Stimulated activated CD4-positive, alpha-beta T cell treated with anti-CD3 and anti-CD28 coated beads, Interleukin-12 subunit alpha, Interleukin-12 subunit beta, amount 100 ng/mL, for 24 hours (primary cell): ENCODE measurements at places on chromosomes 3 and 15.

GRCh38 chr3:14431452-14431916 lies 29.1 kb downstream of the SLC6A6 start:
- no peak for DNase-seq

DNA sequence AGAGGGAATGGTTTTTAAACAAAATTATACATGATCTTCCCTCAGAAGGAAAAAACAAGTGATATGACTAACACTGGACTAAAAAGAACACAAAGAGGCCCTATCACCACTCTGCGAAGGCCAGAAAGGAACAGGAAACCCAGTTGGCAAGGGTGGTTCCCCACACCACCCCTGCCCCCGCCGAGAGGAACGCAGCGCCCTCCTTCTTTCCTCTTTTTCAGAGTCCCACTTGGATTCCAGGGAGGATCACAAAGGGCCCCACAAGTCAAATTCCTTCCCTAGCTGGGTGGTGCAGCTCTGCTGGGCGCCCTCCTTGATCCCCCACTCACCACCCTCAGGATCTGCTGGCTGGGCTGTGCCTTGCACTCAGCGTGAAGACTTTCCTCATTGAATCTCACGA lies 29.8 kb downstream of the PLA1A start:
- DNase-seq = no peak

- DNase-seq = no peak
Observed at GRCh38 chr15:95522533-95522932, 808.0 kb upstream of the NR2F2 start.

- DNase-seq = no peak
Observed at GRCh38 chr3:64039981-64040733, 16.9 kb upstream of the PSMD6 start.

GRCh38 chr3:133930341-133930933 lies 34.8 kb upstream of the RAB6B start:
- DNase-seq = no peak

GRCh38 chr3:130276203-130276803 lies 69.2 kb upstream of the COL6A5 start:
- no peak for DNase-seq

- DNase-seq = no peak
Observed at GRCh38 chr3:98322686-98323085, 31.0 kb upstream of the OR5K4 start.

- DNase-seq = no peak
Observed at GRCh38 chr15:87591582-87591981, 665.0 kb downstream of the NTRK3 start.

- no peak for DNase-seq
Observed at GRCh38 chr15:68309024-68309423, 31.5 kb downstream of the FEM1B start.

DNA sequence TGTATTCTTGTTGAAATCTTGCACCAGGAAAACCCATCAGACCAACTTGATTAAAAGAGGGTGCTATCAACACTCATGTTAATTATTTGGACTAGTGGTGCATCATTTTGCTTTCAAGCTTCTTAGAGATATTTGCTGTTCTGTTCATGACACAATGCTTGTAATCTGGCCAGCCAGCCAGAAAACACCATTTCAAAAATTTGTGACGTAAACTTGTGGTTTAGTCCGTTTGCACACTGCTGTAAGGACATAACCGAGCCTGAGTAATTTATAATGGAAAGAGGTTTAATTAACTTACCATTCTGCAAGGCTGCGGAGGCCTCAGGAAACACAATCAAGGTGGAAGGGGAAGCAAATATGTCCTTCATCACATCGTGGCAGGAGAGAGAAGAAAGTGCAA lies 374.3 kb upstream of the TGFBR2 start:
- no peak for DNase-seq

DNA sequence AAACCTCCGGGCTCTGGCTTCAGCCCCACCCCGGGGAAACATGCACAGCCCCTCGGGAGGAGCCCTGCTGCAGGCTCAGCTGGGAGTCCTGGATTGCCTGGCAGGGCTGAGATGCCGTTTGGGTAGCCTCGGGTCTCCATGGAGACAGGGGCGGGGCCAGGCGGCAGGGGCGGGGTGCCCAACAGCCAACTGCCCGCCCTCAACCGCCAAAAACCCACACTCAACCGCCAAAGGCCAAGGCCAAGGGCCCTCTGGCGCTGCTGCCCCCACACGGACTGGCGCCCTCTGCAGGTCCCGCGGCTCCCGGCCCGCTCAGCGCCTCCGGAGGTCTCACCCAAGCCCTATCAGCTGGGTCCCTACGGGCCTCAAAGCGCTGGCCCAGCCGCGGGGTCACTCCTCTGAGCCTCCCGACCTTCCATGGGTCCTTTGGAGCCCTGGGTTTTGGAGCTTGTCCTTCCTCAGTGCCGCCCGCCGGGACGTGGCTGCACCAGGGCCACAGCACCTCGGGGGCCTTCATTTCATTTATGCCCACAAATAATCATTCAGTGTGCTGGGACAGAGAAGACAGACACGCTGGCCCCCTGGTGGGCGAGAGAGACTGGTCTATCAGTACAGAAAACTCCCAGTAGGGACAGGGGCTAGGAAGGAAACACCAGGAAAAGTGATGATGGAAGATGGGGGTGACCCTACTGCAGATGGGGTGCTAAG lies 33.5 kb upstream of the ACAD9 start:
- DNase-seq = peak; percentile 88

- no peak for DNase-seq
Observed at GRCh38 chr15:67792250-67792942, 32.9 kb upstream of the SKOR1 start.

DNA sequence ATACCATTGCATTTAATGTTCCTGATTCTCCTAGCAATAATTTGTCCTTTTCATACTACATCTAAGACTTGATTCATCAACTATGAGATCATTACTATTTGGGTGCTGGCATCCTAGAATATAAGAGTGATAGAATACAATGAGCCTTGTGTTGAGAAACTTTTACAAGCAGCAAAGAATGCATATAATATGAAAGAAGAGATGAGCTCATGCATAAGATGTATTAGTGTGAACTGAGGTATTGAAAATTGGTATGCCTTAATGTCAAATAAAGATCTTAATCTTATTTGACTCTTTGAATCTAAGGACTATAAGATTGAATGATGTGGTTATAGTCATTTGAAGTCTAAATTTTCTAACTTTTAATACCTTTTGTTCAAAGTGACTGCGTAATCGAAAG lies 220.0 kb upstream of the ARHGEF26 start:
- no peak for DNase-seq

GRCh38 chr15:89385596-89386331 lies 51.1 kb upstream of the POLG start:
- DNase-seq = no peak

GRCh38 chr3:70180664-70181063 lies 131.8 kb downstream of the MDFIC2 start:
- DNase-seq = no peak

GRCh38 chr3:190041333-190042041 lies 79.2 kb downstream of the P3H2 start:
- DNase-seq = no peak

GRCh38 chr3:161674402-161674801 lies 177.8 kb downstream of the OTOL1 start:
- no peak for DNase-seq

DNA sequence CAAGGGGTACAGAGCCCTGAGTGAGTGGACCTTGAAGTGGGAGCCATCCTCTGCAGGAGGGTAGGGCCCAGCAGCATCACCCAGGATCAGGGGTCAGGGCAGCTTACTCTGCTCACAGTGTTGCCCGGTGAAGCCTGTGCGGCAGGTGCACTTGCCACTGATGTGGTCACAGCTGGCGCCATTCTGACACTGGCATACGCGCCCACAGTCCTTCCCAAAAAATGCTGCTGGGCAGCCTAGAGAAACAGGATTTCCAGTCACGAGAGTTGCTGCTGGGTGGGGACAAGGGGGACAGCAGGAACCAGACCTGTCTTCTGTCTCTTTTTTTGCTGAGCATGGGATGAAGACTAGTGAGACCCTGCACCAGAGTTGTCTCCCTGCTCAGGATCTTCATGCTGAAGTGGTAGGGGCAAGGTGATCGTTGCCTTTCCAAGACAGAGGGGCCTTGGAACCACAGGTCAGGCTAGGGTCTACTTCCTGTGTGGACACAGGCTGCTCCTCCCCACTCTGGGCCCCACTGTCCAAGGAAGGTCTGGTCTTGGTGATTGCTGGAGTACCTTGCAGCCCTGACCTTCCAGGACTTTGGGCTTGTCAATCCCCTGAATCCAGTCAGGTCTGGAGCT lies 46.9 kb downstream of the RAB11A start:
- DNase-seq = no peak

DNA sequence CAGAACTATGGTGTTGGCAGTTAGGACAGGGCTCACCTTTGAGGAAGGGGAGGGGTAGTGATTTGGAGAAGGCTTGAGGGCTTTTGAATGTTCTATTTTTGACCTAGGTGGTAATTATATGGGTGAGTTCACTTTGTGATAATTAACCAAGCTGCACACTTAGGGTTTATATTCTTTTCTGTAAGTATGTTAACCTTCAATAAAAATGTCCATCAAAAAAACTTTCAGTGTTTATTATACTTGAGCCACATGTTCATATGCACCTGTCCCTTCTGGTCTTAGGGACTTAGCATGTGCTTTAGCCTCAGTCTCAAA lies 28.4 kb downstream of the PDE8A start:
- no peak for DNase-seq

GRCh38 chr3:120274739-120275167 lies 10.3 kb downstream of the GPR156 start:
- no peak for DNase-seq

DNA sequence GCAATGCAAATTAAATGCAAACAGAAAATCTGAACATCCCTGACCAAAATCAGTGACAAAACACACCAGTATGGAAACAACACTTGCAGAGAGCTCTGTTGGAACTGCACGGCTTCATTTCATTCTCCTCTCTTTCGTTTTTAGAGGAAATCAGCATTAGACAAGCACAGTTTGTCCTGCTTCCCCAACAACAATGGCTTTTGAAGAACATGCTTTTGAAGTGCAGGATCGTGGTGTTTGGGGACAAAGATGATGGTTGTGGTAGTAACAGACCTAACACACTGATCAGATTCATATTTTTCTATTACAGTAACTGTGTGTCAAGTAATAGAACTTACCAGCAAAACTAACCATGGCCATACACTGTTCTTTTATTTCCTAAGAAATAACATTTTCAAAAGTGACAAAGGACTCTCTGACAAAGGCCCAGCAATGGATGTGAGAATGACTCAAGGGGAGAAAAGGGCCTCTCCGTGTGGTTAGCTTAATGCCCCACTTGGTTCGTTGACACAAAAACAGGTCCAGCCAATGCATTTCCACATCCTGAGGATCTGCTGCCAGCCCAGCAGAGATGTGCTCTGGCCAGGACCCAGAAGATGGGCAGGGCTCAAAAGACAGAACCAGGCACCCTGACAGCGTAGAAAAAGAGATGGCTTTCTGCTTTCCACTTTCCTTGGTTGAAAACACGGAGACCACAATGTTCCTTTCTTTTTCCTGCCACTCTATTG lies 84.1 kb downstream of the CCNL1 start:
- no peak for DNase-seq

GRCh38 chr15:67037694-67038093 lies 27.7 kb upstream of the SMAD3 start:
- DNase-seq = no peak

GRCh38 chr15:38283010-38283409 lies 30.4 kb downstream of the SPRED1 start:
- DNase-seq = no peak

GRCh38 chr3:12141350-12141749 lies 17.4 kb downstream of the TIMP4 start:
- no peak for DNase-seq

DNA sequence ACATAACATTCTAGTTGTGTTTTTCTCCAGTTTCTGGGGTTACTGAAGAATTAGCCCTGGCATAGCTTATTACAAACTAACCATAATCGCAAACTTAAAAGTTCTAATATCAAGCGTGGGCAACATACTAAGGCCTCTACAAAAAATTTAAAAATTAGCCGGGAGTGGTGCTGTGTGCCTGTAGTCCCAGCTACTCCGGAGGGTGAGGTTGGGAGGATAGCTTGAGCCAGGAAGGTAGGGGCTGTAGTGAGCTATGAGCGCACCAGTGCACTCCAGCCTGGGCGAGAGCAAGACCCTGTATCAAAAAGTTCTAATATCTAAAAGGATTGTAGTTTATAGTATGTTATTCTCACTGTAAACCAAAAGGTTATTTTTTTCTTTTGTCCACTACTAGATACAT lies 1.1 kb downstream of the OIP5 start:
- no peak for DNase-seq

GRCh38 chr3:121126033-121126706 lies 218.2 kb downstream of the STXBP5L start:
- DNase-seq = no peak

GRCh38 chr3:32009957-32010356 lies 28.4 kb downstream of the ZNF860 start:
- DNase-seq = no peak

GRCh38 chr3:37249717-37250116 lies 75.3 kb upstream of the LRRFIP2 start:
- DNase-seq = no peak

DNA sequence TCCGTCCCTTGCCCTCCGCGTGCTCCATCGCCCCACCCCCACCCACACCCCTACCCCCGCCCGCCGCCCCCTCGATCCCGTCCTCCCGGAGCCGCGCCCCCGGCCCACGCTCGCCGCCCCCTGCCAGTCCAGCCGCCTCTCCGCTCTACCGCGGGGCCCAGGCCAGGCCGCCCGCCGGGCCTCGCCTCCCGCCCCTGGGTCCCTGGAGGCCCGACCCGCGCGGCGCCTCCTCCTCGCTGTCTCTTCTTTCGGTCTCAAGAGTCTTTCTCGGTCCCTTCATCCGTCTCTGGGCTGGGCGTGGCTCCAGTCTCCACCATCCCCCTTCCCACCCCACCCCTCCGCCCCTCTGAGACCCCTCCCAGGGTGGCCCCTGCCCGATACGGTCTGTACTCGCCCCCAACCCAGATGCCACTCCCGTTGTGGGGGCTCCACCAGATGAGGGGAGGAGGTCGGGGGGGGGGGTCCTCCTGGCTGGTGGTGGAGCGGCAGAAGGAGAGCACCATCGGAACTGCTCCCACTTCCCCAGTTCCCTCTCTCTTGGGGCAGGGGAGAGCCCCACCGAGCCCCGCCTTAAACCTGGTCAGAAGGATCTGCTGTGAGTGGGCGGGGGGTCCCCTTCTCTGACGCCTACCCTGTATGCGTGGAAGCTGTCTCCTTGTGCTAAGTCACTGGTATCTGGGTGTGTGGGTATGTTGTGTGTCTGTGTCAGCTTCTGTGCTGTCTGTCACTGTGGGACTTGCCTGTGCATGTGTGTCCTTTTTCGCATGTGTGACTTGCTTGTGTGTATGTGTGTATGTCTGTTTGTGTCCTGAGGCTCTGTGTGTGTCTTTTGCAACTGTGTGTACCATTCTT lies 1.0 kb downstream of the PRKCD start:
- DNase-seq = peak; percentile 13
